Osteoblast (primary cell): ENCODE measurements at places on chromosomes 1 and 21. TPM values are rescaled to one million over a fixed set of nuclear protein-coding genes. Genes with fewer than 3 reads are reported as not detected.

DNA sequence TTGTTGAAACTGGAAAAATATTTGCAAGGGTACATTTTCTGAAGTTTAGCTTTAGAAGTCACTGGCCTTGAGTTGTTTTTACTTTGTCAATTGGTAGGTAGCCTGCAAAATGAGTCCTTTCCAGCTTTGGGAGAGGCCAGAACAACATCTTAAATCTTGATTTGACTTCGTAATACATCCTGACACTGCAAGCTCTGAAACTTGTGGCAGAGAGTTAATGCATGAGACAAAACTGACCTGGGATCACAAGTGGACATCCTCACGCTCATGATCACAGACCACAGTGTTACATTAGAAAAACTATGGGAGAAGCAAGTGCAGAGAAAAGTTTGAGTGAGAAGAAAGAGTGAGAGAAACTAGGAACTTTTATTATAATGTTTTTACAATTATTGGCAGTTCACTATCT lies 550.9 kb downstream of the USP25 start:
- DNase-seq = no peak
- peaks cover 23% of the 10 kb centered on the region for H3K4me1 ChIP-seq
- peak overlapping the region; percentile 46 for H3K27ac ChIP-seq
- no peaks in the 10 kb centered on the region for H3K27me3 ChIP-seq
- no peaks in the 10 kb centered on the region for H3K36me3 ChIP-seq

GRCh38 chr1:11653861-11654136 lies 430 bp downstream of the FBXO2 start:
- H3K27me3 ChIP-seq = peaks cover 16% of the 10 kb centered on the region
- H3K4me1 ChIP-seq = no peaks in the 10 kb centered on the region
- DNase-seq = no peak

DNA sequence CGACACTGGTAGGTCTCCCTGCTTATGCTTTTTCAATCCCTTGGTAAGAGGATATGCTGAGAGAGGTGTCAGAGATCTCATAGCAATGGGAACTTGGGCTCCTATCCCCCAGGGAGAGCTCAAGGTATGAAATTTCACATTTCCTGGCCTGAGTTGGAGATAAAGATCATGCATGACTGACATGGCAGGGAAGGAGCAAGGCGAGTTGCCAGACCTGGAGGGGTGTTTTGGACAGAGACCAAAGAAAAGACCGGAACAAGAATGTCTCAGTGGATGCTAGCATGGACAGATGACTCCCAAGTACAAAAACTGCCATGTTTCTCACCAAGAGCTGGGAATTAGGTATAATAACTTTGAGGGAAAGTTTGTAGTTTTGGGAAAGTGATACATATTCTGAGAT lies 334.1 kb upstream of the B3GALT2 start:
- no peak overlapping the region for H3K27ac ChIP-seq
- H3K4me1 ChIP-seq = no peaks in the 10 kb centered on the region
- H3K36me3 ChIP-seq = no peaks in the 10 kb centered on the region
- H3K4me3 ChIP-seq = no peak overlapping the region
- H3K27me3 ChIP-seq = no peaks in the 10 kb centered on the region

DNA sequence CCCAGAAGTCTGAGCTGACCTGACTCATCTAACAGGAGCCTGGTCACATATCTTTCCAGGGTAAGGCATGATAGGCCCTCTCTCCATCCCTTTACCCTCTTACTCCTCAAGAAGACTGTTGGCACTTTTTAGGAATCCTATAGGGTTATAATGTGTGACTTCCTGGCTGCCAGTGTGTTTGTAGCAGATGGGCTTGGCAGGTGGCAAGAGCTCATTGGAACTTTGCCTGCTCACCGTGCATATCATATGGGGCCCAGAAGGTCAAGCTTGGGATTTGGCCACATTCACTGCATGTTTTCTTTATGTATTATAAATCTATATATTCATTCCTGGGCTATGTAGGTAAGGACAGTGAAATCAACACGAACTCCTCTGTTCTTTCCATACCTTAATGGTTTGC lies 5.2 kb downstream of the KAZN start:
- peaks cover 30% of the 10 kb centered on the region for H3K27me3 ChIP-seq
- no peak for DNase-seq
- no peaks in the 10 kb centered on the region for H3K4me1 ChIP-seq
- H3K4me3 ChIP-seq = no peak overlapping the region
- H3K36me3 ChIP-seq = no peaks in the 10 kb centered on the region

DNA sequence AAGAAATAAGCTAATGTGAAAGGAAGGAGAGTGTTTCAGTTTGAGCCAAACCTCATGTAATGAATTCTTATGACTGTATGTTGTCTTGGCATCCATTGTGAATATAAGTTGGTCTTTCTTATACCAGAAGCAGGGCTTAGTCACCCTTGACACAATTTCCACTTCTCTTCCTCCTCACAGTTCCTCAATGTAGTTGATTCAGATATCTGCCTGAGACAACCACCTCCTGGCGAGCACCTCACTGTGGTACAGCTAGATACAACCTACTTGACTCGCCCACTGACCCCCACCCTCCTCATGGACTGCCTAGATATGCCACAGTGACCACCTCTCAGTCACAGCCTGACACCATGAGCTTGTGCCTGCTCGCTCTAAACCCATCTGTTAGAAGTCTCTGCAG lies 45.6 kb downstream of the KYAT3 start:
- no peak overlapping the region for H3K4me3 ChIP-seq
- peaks cover 16% of the 10 kb centered on the region for H3K36me3 ChIP-seq
- DNase-seq = peak; percentile 22
- H3K27me3 ChIP-seq = no peaks in the 10 kb centered on the region
- H3K4me1 ChIP-seq = peaks cover 18% of the 10 kb centered on the region
- H3K27ac ChIP-seq = peak overlapping the region; percentile 34

DNA sequence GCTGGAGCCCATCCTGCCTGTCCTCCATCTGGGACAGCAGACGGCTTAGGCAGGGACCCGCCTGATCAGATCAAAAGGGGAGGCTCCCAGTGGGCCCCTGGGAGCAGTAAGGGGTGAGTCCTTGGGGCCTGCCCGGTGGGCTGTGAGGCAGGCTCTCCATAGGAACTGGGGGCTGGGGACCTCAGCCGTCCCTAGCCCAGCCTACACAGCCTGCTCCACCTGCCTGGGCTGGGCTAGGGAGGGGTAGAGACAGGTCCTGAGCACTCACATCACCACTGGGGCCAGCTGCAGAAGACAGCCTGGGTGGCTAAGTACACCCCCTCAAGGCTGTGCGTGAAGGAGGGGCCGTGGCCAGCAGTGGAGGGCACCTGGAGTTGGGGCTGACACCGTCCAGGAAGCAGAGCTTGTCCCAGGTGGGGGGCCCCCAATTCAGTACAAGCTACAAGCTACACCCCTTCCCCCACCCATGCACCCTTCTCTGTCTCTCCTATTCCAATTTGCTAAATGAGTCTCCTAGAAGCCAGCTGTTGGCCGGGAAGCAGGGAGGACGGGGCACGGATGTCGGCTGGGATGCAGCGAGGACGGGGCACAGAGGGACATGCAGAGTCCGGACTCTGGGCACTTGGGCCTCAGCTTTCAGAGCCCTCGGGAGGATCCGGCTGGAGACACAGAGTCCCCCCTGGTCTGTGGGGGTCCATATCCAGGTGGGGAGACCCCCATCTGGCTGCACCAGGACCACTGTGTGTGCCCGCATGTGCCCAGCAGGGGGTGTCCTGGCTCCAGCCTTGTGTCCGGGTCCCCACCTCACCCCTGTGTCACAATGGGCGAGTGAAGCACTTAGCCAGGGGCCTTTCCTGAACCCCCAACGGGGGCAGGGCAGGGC lies 1.7 kb downstream of the ISG15 start:
- H3K4me1 ChIP-seq = no peaks in the 10 kb centered on the region
- H3K4me3 ChIP-seq = no peak overlapping the region
- DNase-seq = peak; percentile 78
- no peaks in the 10 kb centered on the region for H3K36me3 ChIP-seq
- H3K27ac ChIP-seq = no peak overlapping the region
- no peaks in the 10 kb centered on the region for H3K27me3 ChIP-seq

- H3K27me3 ChIP-seq = no peaks in the 10 kb centered on the region
- no peaks in the 10 kb centered on the region for H3K36me3 ChIP-seq
- DNase-seq = peak; percentile 95
- H3K4me3 ChIP-seq = no peak overlapping the region
Observed at GRCh38 chr1:154445040-154445472, 39.9 kb downstream of the IL6R start.

- no peaks in the 10 kb centered on the region for H3K36me3 ChIP-seq
- peaks cover 19% of the 10 kb centered on the region for H3K27me3 ChIP-seq
- DNase-seq = no peak
- H3K27ac ChIP-seq = no peak overlapping the region
- no peak overlapping the region for H3K4me3 ChIP-seq
Observed at GRCh38 chr1:119838236-119838635, 27.0 kb upstream of the REG4 start.

GRCh38 chr1:183845681-183846080 lies 40.8 kb downstream of the RGL1 start:
- DNase-seq = peak; percentile 46
- no peaks in the 10 kb centered on the region for H3K27me3 ChIP-seq
- H3K27ac ChIP-seq = peak overlapping the region; percentile 20

GRCh38 chr1:181087400-181087901 lies 1.0 kb upstream of the IER5 start:
- no peaks in the 10 kb centered on the region for H3K27me3 ChIP-seq
- peaks cover 23% of the 10 kb centered on the region for H3K36me3 ChIP-seq
- peak overlapping the region; percentile 92 for H3K4me3 ChIP-seq
- DNase-seq = no peak

DNA sequence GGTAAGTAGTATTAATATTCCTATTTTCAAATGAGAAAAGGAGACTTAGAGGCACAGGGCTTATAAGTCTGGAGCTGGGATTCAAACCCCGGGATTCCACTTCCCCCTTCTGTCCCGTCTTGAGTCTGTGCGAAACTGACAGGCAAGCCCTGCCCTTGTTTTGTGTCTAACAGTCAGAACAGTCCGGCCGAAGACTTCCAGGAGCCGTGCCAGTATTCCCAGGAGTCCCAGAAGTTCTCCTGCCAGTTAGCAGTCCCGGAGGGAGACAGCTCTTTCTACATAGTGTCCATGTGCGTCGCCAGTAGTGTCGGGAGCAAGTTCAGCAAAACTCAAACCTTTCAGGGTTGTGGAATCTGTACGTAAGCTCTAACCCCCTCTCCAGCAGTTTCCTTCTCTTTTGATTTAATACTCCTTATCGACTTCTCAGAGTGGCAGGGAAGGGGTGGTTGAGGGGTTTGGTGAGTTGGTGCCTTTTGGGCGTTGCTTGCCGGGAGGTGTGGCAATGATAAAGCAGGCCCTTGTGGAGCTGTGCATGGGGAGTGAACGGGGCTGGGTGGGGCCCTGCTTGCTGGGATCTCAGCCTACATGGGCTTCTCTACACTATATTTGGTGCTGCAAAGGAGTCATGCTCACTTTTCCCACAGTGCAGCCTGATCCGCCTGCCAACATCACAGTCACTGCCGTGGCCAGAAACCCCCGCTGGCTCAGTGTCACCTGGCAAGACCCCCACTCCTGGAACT lies 29.4 kb downstream of the IL6R start:
- peaks cover 26% of the 10 kb centered on the region for H3K4me1 ChIP-seq
- DNase-seq = peak; percentile 79
- H3K27ac ChIP-seq = peak overlapping the region; percentile 52
- H3K36me3 ChIP-seq = no peaks in the 10 kb centered on the region

- no peak overlapping the region for H3K27ac ChIP-seq
- no peaks in the 10 kb centered on the region for H3K4me1 ChIP-seq
- H3K27me3 ChIP-seq = no peaks in the 10 kb centered on the region
- H3K4me3 ChIP-seq = no peak overlapping the region
- no peaks in the 10 kb centered on the region for H3K36me3 ChIP-seq
- no peak for DNase-seq
Observed at GRCh38 chr1:48526008-48526710, 54.2 kb upstream of the SPATA6 start.

- H3K27ac ChIP-seq = peak overlapping the region; percentile 50
- no peaks in the 10 kb centered on the region for H3K27me3 ChIP-seq
- no peak overlapping the region for H3K4me3 ChIP-seq
- no peak for DNase-seq
- H3K4me1 ChIP-seq = peaks cover 30% of the 10 kb centered on the region
- H3K36me3 ChIP-seq = no peaks in the 10 kb centered on the region
Observed at GRCh38 chr1:41842993-41843755, 75.5 kb downstream of the HIVEP3 start.

DNA sequence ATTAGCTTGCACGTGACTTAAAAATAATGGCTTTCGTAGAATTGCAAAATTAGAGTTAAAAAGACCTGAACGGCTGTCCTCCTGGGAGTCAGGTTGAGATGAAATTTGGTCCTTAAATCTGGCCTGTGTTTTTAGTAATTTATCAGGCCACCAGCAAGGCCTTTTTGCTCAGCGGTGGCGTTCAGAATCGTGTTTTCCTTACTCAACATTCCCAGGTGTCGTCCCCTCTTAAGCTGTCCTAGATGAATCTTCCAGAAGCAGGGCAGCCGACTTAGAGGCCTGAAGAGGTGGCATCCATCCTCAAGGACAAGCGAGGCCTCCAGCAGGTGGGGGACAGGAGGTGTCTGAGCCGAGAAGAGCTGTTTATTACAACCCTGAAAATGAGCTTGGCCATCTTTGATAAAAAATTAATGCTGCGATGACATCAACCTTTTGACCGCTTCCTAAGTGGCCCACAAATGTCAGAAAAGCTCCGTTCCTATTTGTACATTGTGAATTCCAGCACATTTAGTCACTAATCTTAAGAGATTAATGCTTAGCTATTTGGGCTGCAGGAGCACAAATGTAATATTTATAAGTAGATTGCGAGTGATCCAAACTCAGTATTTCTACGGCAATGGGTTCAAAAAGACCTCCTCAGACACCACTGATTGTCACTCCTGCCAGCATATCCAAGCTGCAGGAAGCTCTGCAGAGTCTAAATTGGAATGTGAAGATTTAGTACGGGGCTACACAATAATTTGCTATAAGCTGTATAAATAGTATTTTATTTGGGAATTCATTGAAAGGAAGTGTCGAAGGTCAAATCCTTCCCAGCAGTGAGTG lies 344.1 kb upstream of the VAMP3 start:
- DNase-seq = no peak
- H3K27ac ChIP-seq = no peak overlapping the region
- H3K4me3 ChIP-seq = no peak overlapping the region

DNA sequence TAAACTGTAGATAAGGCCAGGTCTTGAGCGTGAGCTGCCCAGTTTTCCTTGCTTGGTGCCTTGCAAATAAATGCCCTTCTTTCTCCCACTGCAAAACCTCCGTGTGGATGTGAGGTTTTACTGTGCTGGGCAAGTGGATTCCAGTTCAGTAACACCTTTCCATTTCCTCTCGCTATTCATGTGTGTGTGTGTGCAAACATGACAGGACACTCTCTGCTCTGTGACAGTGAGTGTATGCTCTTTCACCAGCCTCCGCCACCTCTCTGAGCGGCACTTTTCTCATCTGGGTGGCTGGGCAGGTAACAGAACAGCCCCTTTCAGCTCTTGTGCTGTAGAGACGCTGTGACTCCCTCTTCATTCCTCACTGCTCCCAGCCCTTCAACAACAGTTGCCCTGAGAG lies 23.9 kb downstream of the CNIH3 start:
- H3K27me3 ChIP-seq = no peaks in the 10 kb centered on the region
- DNase-seq = no peak
- H3K4me3 ChIP-seq = no peak overlapping the region
- H3K36me3 ChIP-seq = no peaks in the 10 kb centered on the region

GRCh38 chr21:29940361-29940760 lies 565 bp upstream of the GRIK1 start:
- H3K36me3 ChIP-seq = no peaks in the 10 kb centered on the region
- H3K27ac ChIP-seq = no peak overlapping the region
- H3K4me3 ChIP-seq = no peak overlapping the region

Gene KRTAP10-3
- not detected in 2 replicates for total RNA-seq

Gene PLEKHN1
- total RNA-seq = 0.36 and 0.88 TPM in 2 replicates

Gene SH2D2A
- 0.29 and 0.36 TPM in 2 replicates for total RNA-seq

Gene RBP7
- not detected in 2 replicates for total RNA-seq
